ENCODE measurements at places on chromosomes 12 and 14. TPM values are rescaled to one million over a fixed set of nuclear protein-coding genes. Genes with fewer than 3 reads are reported as not detected.

GRCh38 chr14:64137657-64138290, 156.4 kb downstream of the ESR2 start:
- ATAC-seq: no peak

- no peak for ATAC-seq
These were observed 44.8 kb downstream of the ARHGAP5 start for GRCh38 chr14:32121948-32122347.

- ATAC-seq: no peak
These were observed 469.8 kb downstream of the FOXG1 start for GRCh38 chr14:29236401-29236800.

GRCh38 chr12:53533471-53533870, 26.2 kb upstream of the NPFF start:
- no peak for ATAC-seq

GRCh38 chr12:4813741-4814140, 93.5 kb downstream of the GALNT8 start:
- no peak for ATAC-seq

The CCDC177 gene
- total RNA-seq: not detected

The SAMD15 gene
- 0.22 TPM for total RNA-seq

All from activated T-helper 17 cell treated with anti-CD3 and anti-CD28 coated beads, Interleukin-2, amount 50 U/mL, for 72 hours (primary cell).